ENCODE measurements at places on chromosomes 16 and 17.
A peak's percentile ranks its signal among the peaks of the same experiment; 100 is the strongest.

DNA sequence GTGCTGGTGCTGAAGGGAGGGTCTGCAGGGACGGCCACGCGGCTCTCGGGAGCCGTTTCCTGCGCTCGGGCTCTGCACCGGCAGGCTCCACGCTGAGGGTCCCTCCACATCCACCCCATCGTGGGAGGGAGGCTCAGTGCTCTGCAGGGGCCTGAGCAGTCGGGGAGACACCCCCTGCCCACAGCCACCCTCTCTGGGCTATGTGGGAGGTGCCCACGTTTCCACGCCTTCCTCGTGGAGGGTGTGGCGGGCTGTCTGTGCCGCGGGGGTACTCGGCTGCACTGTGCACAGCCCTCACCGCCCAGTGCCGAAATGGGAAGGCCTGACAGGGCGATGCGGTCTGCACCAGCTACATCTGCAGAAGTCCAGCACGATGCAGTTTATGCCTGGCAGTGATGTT lies 25.5 kb upstream of the ZNF750 start:
- DNase-seq, result no peak

- peak; percentile 1 for DNase-seq
Observed at GRCh38 chr17:62093188-62094155, 28.4 kb upstream of the MED13 start.

GRCh38 chr17:83194186-83194561 lies 114.8 kb downstream of the METRNL start:
- DNase-seq, result no peak

DNA sequence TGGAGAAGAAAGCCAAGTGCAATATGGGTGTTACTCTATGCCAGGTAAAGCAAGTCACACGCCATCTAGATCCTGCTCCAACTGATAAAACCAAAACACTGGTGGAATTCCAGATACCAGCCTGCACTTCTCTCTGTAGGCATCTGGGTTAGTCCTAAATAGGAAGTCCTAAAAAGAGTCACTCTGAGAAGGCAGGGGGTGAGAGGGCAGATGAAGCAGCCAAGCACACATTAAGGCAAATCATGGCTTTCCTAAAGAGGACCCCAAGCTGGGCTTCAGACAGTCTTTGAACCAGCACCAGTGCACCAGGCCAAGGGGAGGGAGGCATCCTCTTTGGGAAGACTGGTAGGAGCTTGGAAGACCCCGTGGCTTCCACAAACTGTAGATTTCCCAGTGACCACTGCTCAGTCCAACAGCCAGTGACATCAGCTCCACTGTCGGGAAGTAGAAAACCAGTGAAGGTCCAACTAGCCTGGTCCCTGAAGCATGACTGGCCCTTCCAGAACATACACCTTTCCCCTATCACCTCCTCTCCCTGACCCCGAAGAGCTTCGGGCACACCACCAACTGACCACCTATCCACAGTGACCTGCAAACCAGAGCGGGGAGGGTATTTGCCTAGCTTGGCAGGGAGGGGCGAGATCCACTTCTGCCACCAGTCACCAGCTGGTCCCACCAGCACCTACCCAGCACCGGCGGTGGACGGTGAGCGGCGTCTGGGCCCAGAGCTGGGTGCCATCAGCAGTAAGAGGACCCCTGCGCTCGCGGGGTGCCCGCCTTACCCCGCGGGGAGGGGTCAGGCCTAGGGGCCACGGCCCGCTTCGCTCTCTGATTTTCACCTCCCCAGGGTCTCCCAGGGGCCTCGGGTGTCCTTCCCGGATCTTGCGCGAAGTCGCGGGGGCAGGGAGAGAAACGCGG lies 1.0 kb downstream of the LITAF start:
- no peak for DNase-seq

- DNase-seq, result no peak
Observed at GRCh38 chr16:61897657-61898056, 138.6 kb downstream of the CDH8 start.

DNA sequence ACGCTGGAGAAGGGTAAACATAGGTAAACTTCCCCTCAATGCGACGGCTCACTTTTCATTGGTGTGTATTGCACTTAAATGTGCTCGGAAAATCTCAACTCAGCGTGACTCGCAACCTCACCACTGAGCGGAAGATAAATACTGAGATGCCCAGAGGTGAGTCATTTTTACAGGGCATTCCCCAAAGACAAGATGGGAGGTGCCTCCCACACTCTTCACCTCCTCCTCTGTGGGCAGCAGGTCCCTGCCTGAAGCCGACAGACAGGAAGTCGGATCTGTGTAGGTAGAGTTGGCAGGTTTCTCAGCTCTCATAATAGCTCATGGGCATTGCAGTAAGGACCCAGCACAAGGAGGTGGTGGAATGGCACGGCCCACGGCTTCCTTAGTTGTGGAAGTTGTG lies 274.6 kb upstream of the HSBP1 start:
- DNase-seq, result no peak

- no peak for DNase-seq
Observed at GRCh38 chr16:71929048-71929447, 33.7 kb downstream of the IST1 start.
